Stimulated activated CD8-positive, alpha-beta memory T cell treated with anti-CD3 and anti-CD28 coated beads, Interleukin-2, amount 100 ng/mL, for 1 hour (primary cell): ENCODE measurements at places on chromosomes 2 and 18.

DNA sequence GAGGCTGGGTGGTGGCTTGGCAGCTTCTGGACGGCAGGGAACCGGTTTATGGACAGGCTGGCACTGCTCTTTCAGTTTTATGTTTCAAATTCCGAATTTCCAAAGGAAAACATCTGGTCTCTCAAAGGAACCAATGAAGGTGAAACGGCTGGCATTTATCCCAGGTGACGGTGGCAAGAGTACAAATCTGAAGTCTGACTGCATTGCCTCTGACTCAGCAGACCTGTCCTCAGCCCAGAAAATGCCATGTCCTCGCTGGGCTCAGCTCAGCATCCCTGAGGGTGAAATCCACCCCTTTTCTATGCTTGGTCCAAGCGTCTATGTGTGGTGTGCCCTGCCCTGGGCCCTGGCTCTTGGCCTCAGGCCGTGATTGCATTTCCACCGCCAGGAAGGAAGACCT, 38.1 kb downstream of the NAPG start:
- DNase-seq: no peak

DNA sequence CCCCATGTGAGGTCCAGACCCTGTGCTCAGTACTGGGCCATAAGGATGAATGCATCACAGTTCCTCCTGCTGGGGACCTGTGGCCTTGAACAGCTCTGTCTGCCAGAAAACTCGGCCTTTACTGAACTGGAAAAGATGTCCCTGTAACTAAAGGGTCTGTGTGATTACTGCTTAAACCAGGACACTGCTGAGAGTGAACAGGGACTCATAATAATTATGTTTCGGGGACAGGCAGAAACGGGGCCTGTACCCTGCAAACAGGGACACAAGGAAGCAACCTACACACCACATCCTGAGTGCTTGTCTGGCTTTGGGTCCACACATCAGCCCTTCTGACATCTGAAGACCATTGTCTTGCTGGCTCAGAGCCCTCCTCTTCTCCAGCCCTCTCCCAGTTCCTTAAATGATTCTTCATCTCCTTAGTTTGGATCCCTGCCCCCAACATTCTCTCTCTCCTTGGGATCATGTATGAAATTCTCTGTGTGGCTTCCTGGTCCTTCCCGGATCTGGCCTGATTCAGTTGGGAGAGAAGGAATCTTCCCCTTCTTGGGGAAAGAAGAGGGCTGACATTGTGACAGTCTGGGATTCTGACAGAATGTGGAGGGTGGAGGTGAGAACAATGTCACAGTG, 248.0 kb downstream of the MYCN start:
- DNase-seq: no peak

DNA sequence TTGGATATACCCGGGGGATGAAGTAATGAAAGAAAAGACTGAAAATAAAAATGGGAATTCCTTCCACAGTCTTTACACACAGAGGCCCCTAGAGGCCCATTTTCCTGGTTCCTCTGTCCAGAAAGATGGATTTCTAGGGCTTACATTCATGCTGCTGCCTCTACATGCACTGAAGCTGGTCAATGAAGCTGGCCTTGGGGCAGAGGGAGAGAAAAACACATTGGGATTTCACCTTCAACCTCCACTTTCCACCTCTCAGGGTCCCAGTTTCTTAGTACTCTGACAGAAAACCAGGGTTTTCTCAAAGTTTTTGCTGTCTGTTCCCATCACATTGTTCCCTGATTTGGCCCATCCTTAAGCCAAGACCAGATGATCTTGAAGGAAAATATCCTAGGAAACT, 154.6 kb upstream of the ZSWIM2 start:
- DNase-seq: no peak

DNA sequence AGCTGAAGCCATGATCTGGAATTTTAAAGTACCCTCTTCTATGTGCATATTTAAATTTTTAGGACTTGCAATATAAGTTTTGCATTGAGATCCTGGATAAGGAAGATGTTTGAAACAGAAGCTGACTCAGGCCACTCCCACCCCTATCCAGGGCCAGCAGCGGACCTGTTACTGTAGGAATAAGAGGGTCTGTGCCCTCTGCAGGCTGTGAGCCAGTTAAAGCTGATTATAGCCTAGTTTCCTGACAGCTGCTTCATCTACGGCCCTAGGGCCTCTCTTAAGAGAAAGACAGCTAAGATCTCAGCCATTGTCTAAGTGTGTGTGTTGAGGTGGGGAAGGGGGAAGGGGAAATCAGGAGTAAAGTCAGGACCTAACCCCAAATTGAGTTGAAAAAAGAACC, 234.0 kb downstream of the HAUS1 start:
- DNase-seq: no peak

- no peak for DNase-seq
These were observed 419.2 kb upstream of the CDH19 start for GRCh38 chr18:67023059-67023458.

DNA sequence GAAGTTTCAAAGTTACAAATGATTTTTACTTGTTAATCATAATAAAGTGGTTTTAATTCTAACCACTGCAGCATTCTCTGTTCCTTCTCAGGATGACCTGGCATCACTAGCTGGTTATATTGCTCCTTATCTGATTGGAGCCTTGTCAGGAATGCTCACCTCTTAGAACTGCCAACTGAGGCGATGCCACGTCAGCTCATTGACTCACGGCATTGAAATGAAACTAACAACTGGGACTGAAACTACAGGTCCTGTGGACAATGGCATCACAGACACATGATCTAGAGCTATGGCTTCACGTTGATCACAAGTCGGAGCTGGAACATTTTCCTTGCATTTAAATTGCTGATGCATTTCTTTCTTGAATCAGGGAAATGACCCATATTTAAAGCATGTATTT, 54.9 kb upstream of the MAP2 start:
- no peak for DNase-seq

DNA sequence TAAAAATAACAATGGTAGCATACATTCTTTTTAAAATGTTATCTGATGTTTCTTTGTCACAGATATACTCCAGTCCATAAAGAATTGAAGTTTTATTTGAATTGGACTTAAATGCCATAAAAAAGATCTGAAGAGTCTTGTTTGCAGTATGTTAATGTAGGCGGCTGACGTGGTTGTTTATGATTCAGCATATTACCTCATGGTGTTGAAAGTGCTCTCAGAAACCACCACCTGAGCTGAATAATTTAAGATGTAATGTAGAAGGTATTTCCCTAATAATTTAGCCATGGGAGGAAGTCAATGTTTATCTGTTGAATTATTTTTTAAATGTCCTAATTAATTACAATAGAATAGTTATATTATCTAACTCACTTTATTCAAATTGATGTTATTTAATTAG, 58.6 kb upstream of the CHN1 start:
- DNase-seq: no peak
